A172 (cell line): ENCODE measurements at places on chromosomes 2 and 18.
A peak's percentile ranks its signal among the peaks of the same experiment; 100 is the strongest.

- DNase-seq, result no peak
These were observed 135.7 kb downstream of the INHBB start for GRCh38 chr2:120481446-120482194.

GRCh38 chr18:52465391-52465790 lies 125.4 kb downstream of the DCC start:
- DNase-seq, result no peak

DNA sequence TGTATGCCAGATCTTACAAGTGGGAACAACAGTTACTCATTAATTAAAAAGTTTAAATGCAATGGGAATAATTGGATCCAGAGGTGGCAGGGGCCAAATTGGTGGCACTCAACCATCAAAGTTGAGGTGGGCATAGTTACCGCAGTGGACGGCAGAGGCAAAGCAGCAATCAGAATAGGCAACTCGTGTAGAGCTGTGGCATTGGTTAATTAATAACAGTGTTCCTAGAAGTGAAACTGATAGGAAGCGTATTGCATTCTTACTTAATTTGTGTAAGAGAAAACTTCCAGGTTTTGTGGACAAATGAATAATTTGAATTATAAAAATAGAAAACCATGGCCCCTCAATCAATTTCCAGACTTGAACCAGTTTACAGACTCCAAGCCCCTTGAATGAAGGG lies 1068.2 kb upstream of the ACVR2A start:
- no peak for DNase-seq

GRCh38 chr2:120348737-120349439 lies 3.0 kb downstream of the INHBB start:
- no peak for DNase-seq

DNA sequence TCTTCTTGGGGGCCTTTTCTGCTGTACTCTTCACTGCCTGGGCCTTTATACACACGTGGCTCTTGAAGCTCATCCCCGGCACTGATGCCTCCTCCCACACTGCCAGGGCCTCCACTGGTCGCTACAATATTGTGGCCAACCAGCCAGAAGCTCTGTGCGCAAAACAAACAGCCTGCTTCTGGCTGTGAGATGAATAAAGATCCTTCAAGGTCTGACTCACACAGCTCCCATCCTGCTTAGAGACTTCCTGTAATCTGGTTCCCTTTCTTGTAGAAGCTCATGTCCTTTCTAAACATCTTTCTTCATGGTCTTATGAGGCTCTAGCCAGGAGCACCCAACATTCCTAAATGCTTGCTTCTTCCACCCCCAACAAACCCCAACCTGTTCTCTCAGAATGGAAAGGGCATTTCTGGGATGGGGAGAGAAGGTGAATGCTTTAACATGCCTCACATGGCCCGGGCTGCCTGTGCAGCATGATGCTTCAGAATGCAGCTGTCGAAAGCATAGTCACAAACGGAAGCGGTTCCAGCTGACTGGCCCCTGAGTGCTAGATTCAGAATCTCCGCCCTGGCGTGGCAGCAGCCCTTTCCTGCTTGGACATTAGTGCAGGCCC lies 24.6 kb downstream of the NRP2 start:
- peak; percentile 87 for DNase-seq

- no peak for DNase-seq
These were observed 386.4 kb upstream of the SLC14A2 start for GRCh38 chr18:45228796-45229388.

DNA sequence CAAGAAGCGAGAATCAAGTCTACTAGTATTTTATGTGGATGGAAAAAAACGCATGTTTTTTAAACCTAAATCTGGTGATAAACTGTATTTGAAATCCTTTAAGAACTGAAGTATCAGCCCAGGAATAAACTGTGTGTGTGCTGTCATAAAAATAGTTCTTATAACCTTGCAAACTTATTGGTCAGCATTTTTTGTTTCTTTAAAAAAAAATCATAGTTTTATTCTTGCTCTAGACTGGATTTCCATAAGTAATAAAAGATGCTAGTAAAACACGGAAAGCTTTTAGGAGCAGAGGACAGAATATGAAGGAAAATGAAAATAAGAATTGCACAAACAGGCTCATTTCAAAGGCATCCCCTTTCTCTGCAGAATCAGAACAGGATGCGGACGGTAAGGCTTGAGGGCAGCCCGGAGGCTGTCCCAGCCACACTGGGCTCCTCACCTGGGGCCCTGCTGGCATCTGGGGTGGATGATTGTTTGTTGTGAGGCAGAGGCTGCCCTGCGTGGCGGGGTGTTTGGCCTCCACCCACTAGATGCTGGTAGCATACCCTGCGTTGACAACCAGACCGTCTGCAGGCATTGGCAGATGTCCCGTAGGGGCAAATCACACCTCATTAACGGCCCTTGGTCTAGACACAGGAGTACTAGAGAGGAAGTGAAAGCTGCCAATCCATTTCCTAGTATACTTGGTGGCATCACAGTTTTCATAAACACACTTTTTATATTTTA lies 52.5 kb downstream of the MBP start:
- DNase-seq, result no peak

DNA sequence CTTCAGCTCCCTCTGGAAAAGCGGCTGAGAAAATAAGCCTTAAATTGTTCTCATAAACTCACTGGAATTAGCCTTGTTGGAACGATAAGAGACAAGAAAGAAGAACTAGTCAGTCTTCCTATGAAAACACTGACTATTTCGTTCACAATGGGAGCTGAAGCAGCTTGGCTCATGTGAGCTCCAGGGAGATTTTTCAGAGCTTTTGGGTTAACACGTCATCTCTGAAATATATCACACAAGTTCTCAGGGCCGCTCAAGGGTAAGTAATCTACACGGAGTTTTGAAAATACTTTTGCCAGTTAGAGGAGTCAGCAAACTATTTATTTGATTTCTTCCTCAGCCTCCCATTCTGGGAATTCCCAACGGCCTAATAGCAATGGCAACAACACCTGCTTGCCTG lies 316.2 kb upstream of the MGAT5 start:
- DNase-seq, result no peak

- DNase-seq, result peak; percentile 99
These were observed 30.9 kb downstream of the LONRF2 start for GRCh38 chr2:100291152-100291970.

- no peak for DNase-seq
These were observed 85.6 kb downstream of the SS18 start for GRCh38 chr18:26004832-26005231.

DNA sequence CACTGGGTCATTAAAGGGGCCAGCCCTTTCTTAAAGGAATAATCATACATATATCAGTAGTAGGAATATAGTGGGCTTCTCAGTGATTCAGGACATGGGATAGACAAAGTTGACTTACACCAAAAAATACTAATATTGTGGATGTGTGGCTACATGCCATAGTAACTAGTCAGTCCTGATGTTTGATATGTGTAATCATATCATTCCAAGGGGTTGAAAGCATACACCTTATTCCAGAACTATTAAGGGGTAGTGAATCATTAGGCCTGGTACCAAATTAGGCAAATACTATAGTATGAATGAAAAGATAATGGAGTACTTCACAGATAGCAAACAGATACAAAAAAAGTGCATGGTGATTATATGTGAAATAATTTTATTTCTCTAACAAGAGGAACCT lies 814.9 kb upstream of the NRXN1 start:
- no peak for DNase-seq

DNA sequence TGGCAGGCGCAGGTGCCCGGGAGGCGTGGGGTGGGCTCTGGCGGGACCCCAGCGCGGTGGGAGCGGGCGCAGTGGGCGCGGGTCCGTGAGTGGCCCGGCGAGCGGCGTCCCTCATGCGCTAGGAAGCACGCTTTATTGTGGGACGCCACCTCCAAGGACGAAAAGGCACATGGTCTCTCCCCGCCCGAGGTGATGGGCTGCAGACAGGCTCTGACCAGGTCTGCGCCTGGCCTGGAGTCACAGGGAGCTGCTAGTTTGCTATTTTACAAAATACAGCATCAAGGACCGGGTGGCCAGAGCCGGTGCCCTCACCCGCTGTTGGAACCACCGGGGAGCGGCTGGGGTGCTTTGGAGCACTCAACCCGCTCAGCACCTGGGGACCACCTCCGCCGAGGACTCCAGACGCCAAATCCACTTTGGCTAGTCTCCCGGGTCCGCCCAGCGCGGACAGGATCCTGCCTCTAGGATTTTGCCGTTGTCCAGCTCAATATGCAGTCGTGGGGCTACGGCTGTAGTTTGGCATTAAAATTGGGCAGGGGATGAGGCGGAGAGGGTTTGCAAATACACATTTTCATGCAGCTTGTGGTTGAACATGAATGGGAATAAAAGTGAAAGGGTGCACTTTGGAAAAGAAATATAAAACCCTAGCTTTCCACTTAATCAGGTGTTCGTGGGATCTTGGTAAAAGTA lies 65.4 kb downstream of the LRRFIP1 start:
- no peak for DNase-seq
